ENCODE measurements at places on chromosomes 11 and 22.
A peak's percentile ranks its signal among the peaks of the same experiment; 100 is the strongest.

GRCh38 chr11:111654601-111655000 lies 52.4 kb downstream of the SIK2 start:
- no peak for DNase-seq

DNA sequence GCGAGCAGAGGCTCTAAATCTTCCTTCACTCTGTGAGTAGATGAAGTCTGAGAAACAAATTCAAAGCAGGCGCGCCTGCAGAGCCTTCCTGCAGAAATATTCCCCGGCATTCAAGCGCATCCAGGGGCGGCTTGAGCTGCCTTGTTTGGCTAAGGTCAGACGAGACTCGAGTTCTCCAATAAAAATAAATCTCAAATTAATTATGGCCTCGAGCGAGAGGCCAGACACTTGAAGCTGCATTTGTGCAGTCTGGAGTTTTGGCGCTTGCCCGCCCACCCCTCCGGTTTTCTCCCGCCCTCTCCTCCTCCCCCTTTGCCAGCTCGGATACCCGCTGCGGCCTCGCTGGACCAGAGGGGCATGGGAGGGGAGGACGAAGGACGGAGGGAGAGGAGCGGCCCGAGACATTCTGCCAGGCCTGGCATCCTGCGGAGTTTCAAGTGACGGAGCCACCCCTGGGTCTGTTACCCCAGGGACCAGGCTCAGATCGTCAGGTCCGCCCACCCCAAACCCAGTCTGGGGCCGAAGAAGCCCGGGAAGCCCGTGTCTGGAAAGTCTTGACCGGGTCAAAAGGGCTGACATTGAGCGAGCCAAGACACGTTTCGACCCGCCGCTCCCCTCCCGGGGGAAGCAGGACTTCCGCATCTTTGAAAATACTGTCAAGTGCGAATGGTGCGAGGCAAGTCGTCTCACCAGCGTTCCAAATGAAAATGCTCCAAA lies 3.8 kb upstream of the FLI1 start:
- peak; percentile 74 for DNase-seq

GRCh38 chr22:19043121-19044085 lies 78.8 kb downstream of the DGCR2 start:
- DNase-seq: peak; percentile 34

DNA sequence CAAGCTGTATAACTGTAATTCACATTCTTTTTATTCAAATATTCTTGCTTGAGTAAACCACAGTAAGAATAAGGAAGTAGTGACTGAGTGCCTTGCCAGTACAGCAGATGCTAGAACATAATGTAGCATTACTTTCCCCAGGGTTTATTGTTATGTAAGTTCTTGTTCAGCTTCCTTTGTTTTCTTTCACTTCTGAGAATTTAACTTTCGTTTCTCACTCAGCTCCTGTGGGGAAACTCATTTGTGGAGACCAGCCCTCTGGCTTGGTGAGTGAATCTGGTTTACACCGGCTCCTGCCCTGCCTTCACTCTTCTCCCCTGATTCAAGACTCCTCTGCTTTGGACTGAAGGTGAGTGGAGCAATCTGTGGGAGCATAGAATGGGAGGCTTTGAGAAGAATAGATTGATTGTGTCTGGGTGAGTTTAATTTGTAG lies at the start of gene TRIM22:
TRIM22 (plus strand) TSS at position 240 of the 433 bp plus-strand sequence. CDS start 6,443 bp downstream, outside the sequence.
- peak; percentile 54 for DNase-seq

GRCh38 chr11:12007769-12008737 lies at the start of gene DKK3:
Gene DKK3, minus strand, starts transcription at chr11:12008626. Its CDS starts 44 bp downstream, at chr11:12008582.
- DNase-seq: peak; percentile 61

- DNase-seq: peak; percentile 65
Observed at GRCh38 chr11:126465573-126466188, 110.2 kb downstream of the ST3GAL4 start.

GRCh38 chr11:118607401-118608359 lies at the start of gene PHLDB1:
Gene PHLDB1, plus strand, starts transcription at chr11:118607615. Its CDS starts 6,222 bp downstream, at chr11:118613837.
- peak; percentile 89 for DNase-seq

GRCh38 chr22:25627271-25627852 lies 62.9 kb downstream of the GRK3 start:
- DNase-seq: no peak

- no peak for DNase-seq
Observed at GRCh38 chr11:69295079-69295994, 1.4 kb downstream of the MYEOV start.

DNA sequence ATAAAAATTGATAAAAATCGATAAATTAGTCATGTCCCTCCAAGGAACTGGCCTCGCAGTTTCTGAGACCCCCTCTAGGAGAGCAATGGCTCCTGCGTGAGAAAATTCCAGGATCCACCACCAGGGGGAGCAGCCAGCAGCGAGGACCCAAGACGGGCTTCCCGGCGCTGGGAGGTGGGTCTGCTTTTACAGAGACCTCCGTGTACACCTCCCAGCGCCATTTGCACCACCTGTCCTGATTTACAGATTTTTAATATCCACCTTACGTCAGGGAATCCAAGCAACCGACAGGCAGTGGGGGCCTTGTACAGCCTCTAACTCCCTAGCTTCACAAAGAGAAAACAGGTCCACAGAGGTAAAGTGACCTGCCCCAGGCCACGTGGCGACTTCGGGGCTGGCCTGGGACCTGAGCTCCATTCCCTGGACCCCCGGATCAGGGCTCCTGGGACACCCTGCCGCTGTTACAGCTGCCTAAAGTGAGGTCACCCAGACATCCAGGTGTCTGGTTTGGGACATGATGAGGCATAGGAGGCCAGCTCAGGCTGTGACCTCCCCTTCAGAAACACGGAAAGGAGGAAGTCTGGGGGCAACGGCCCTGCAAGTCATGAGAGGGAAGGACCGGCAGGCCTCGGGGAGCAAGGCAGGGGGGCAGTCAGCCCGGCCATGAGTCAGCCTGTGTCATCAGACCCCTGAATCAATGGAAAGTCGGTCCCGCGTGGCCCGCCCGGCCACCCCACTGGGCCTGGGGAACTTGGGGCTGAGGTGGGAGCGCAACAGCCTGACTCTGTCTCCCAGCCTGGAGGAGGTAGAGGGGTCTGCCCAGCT lies 3.5 kb downstream of the OSM start:
- DNase-seq: peak; percentile 89

DNA sequence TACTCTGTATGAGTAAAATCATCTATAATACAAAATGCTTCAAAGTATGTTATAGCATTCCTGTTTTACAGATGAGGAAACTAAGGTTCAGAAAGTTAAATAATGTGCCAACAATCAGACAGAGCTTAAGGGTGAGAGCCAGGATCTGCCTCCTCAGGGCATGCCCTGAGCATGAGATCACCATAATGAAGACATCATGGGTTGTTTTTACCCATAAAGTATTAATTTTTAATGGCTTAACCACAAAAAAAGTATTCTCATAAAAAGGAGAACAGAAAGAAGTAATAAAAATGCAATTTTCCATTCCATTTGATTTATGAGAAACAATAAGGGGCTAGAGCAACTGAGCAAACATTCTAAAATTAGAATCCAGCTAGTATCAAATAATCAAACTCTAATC lies 534.3 kb upstream of the ARHGAP42 start:
- DNase-seq: no peak

- DNase-seq: no peak
Observed at GRCh38 chr11:35902961-35903360, 40.9 kb upstream of the LDLRAD3 start.

- no peak for DNase-seq
Observed at GRCh38 chr11:71222318-71223080, 29.9 kb downstream of the SHANK2 start.

- no peak for DNase-seq
Observed at GRCh38 chr11:132168344-132168981, 798.0 kb downstream of the NTM start.

DNA sequence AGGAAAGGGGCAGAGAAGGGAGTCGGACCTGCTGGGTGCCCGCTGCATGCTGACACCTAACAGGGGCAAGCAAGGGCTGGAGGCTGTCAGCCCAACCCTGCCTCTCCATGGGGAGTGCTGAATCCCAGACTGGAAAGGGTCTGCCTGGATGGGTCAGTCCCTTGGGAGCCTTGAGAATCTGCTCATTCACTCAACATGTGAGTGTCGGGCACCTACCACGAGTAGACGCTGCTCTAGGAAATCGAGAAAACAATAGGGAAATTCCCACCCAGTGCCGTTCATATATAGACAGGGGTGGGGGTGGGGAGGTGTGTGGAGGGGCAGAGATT lies 4.4 kb upstream of the CTSD start:
- peak; percentile 30 for DNase-seq

DNA sequence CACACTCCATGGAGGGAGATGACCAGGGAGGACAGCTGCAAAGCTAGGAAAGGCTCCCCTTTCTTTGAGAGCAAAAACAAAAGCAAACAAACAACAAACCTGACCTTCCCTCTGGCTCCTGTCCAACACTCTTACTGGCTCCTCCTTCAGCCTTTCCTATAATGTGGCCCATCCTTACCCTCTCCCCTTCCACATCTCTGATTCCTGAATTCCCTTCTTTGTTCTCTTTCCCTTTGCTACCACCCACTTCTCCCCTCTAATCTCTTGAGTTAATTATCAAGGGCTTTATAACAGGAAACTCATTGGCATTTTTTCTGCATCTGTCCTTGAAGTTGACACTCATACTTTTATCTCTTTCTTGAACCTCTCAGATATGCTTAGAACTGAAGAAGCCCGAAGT lies 56.3 kb downstream of the ZNF280B start:
- DNase-seq: no peak

DNA sequence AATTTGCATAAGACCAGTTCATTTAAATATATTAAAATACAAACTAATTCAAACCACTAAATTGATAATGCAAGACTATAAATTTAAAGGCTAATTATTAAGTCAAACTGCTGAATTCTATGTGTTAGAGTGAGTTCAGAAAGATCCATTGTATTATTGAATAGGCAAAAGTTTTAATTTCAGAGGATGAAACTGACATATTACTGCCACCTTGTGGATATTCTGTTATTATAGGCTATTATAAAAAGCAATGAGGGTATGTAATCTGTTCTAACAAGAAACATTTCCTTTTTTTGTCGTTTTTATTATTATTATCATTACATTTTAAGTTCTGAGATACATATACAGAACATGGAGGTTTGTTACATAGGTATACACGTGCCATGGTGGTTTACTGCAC lies 20.9 kb upstream of the NAALAD2 start:
- DNase-seq: no peak

DNA sequence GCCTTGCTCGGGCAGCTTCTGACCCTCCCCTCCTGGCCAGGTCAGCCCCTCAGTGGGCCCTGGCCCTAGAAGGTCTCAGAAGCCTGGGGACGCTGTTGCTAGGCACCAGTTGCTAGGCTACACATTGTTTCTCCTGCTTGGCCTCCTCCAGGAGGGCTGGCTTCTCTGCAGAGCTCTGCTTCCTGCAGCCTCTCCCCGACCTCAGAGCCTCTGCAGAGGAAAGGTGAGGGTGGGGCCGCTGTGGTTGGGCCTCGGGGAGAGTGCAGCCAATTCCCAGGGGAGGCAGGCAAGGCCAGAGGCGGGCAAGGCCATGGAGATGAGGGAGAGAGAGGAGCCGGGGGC lies 27.6 kb upstream of the LRRC10B start:
- DNase-seq: peak; percentile 61

DNA sequence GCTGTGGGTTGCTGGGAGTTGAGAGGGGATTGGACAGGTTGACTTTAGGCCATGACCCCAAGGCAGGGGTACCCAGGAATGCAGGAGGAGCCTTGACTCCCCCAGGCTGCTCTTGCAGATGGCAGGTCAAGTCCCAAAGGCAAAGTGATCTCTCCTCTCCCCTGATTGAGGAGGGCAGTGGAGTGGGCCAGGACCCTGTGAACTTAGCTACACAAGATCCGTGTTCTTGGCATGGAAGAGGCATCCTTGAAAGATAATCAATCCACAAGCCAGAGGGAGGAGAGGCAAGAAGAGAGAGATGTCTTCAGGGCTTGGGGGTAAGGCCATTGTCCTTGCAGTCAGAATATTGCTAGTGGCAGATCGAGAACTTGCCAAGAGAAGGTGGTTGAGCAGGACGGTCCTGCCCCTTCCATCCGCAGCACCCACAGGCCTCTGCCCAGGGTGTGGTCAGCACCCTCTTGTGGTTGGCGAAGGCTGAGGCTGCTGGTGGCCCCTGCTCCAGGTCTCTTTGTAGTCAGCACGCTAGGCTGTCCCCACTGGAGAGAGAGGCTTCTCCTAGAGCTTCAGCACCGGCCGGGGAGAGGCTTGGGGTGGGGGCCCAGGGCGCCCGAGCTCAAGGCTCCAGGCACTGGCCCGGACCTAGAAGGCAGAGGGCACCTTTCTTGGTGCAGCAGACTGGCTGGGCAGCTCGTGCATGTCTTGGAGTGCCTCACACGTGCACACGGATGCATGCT lies 45.4 kb downstream of the KCNC1 start:
- no peak for DNase-seq

DNA sequence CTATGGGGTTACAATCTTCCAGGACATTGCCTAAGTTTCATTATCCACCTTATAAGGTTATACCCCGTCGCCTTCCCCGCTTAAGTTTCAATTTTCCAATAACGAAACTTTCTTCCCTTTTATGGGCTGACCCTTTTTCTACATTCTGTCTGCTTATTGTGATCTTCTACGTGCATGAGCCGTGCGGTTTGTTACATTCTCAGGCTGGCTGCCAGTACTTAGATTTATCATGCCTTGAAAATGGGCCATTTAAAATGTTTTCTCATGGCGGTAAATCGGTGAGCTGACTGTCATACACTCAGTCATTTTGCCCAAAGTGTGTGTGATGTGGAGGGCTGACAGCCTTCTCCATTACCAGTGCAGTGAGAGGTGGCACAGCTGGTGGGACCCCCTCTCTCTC lies 23.3 kb downstream of the DGCR6L start:
- DNase-seq: no peak

GRCh38 chr11:31480930-31481329 lies 28.5 kb downstream of the IMMP1L start:
- no peak for DNase-seq

GRCh38 chr11:8315954-8316353 lies 52.3 kb upstream of the LMO1 start:
- peak; percentile 17 for DNase-seq

DNA sequence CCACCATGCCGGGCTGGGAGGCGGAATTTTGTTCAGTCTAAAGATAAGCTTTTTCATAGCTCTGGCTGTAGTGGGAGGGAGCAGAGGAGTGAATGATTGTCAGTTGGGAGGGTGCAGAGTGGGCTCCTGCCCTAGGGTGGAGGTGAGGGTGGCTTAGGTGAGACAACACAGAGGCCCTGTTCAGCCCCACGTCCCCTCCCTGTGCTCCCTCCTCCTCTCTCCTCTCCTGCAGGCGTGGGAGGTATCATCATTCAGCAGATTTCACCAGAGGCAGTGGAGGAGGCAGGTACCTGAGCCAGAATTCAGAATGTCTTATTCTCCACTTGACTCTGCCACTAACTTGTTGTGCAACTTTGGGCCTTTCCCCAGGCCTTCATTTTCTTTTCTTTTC lies 1.7 kb upstream of the THRSP start:
- no peak for DNase-seq

GRCh38 chr11:18768472-18768901 lies 23.1 kb downstream of the PTPN5 start:
- DNase-seq: no peak

DNA sequence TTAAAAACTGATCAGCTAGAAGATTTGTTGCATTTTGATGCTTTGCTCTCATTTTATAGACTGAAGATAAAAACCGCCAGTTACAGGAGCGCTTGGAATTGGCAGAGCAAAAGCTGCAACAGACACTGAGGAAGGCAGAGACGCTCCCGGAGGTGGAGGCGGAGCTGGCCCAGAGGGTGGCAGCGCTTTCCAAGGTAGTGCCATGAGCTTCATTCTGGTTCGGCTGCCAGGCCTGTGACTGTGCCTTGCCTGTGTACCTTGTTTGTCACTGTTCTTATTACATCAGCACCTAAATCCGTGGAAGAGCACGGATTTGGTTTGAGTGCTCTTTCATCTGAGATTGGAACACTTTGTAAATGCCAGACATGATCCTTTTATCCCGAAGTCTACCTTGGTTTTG lies 61.4 kb downstream of the PPFIA1 start:
- no peak for DNase-seq

Measured in right forelimb (tissue), 1 donor.